ENCODE measurements at places on chromosomes 11 and 22. TPM values are rescaled to one million over a fixed set of nuclear protein-coding genes. Genes with fewer than 3 reads are reported as not detected.

GRCh38 chr22:49602481-49602880, 225.2 kb downstream of the BRD1 start:
- no peak for DNase-seq
- H3K27me3 ChIP-seq: no peaks in the 10 kb centered on the region
- no peak overlapping the region for H3K27ac ChIP-seq
- H3K36me3 ChIP-seq: peaks cover 21% of the 10 kb centered on the region
- H3K4me1 ChIP-seq: peaks cover 3% of the 10 kb centered on the region
- H3K4me3 ChIP-seq: no peak overlapping the region

NELL1 gene
- total RNA-seq: not detected

- no peaks in the 10 kb centered on the region for H3K36me3 ChIP-seq
- H3K27me3 ChIP-seq: peaks cover 22% of the 10 kb centered on the region
- H3K4me1 ChIP-seq: peaks cover 7% of the 10 kb centered on the region
- H3K4me3 ChIP-seq: no peak overlapping the region
- H3K27ac ChIP-seq: no peak overlapping the region
Observed at GRCh38 chr11:1546536-1547466, 25.3 kb downstream of the DUSP8 start.

DNA sequence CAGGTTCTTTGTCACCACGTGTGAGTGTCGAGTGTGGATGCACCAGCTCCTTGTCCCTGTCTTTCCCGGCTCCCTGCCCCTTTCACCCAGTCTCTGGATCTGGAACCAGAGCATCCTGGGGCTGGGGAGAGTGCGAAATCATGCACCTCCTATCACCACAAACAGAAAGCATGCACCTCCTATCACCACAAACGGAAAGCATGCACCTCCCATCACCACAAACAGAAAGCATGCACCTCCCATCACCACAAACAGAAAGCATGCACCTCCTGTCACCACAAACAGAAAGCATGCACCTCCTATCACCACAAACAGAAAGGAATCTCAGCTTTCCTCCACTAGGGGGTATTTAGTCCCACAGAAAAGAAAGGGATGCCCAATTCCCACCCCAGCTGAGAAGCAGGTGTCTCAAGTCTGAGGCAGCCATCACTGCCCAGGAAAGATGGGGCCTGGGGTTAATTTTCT, 5.9 kb upstream of the GLB1L3 start:
- peak; percentile 47 for DNase-seq
- H3K36me3 ChIP-seq: no peaks in the 10 kb centered on the region
- no peak overlapping the region for H3K27ac ChIP-seq

OR5P2 gene
- total RNA-seq: not detected

- H3K27ac ChIP-seq: no peak overlapping the region
- no peak overlapping the region for H3K4me3 ChIP-seq
- DNase-seq: no peak
- H3K4me1 ChIP-seq: peaks cover 35% of the 10 kb centered on the region
- H3K27me3 ChIP-seq: no peaks in the 10 kb centered on the region
- peaks cover 41% of the 10 kb centered on the region for H3K36me3 ChIP-seq
Observed at GRCh38 chr11:5705688-5706087, 16.1 kb downstream of the TRIM22 start.

Data from activated CD4-positive, alpha-beta memory T cell treated with anti-CD3 and anti-CD28 coated beads for 36 hours (primary cell).